Right ventricle myocardium inferior (tissue), 1 donor: ENCODE measurements at places on chromosomes 6 and 20. TPM values are rescaled to one million over a fixed set of nuclear protein-coding genes. Genes with fewer than 3 reads are reported as not detected.

- no peak for DNase-seq
Measured at GRCh38 chr20:44716309-44717106, 1.3 kb downstream of the CCN5 start.

DNA sequence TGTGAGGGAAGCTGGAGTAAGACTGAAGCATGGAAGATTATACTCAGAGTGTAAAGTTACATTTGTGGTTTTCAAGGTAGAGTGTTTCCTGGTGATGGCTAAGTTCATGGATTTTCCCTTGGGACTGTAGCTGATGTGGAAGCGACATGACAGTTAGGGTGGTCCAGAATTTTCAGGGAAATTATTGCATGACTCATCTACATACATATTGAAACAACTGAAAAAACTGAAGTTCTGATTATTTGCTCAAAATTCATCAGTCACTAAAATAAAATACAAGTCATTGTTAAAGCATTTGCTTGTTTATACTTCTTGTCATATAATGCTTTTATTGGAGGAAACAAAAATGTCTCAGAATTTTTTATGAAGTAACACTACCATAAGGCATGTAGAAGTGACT lies 700.0 kb downstream of the RFPL4B start:
- DNase-seq: no peak

TASP1 gene
- total RNA-seq: 4.3 TPM

SCP2D1 gene
- total RNA-seq: not detected

DNA sequence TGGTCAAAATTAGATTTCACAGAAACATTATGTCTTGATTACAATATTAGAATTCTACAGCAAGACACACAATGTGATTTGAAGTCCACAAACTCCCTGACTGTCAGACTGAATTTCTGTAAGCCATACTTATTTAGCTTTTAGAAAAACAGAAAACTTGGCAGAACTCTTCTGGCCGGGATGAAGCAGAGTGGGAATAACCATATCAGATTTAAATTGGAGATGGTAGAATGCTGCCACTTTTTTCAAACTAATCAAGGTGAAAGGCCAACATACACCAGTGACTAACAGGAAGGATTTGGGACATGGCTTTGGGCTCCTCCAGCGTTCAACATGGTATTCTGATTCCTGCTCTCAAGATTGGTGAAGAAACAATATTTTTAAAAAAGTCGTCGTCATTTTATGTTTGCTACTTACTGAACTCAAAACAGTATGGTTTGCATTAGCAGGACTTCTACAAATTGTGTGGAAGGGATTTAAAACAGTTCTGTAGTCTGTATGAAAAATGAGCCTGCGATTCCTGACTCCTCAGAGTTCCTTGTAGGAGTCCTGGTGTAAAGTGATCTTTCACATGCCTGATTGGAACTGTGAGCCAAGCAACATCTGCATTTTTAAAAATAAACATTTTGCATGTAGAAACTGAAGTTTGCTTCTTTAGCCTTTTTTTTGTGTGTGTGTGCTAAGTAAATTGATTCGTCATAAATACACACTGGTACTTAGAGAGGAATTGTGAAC lies 297.9 kb upstream of the SOX4 start:
- no peak for DNase-seq

DNA sequence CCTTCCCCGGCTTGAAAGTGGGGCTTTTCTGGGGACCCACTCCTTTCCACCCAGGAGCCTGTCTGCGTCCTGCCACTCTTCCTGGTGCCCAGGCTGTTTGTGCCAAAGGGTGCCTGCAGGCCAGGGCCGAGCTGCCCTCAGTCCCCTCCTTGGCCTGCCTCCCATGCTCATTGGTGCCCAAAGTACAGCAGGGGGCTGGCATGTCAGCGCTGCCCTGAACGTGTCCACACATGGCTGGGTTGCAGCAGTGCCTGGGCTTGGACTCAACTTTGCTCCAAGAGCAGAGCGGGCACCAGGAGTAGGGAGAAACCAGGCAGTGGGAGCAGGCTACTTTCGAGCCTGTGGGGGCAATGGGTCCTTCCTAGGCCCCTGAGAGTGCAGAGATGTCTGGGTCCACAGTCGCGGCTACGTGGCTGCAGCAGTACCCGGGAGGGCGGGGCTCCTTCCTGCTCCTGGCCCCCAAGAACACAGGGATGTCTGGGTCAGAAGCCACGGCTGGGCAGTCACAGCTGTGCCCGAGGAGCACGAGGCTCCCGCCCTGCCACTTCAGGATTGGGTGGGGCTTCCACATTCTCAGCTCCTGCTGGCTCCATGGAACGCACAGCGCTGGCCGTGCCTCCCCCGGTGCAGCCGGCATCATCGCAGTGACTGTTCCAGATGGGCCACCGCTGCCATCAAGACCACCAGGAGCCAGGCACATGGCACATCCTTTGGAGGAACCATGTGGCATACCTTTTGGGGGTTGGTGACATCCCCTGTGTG lies 50.0 kb upstream of the CLDN20 start:
- DNase-seq: no peak

NOTCH4 gene
- total RNA-seq: 24.4 TPM

DNA sequence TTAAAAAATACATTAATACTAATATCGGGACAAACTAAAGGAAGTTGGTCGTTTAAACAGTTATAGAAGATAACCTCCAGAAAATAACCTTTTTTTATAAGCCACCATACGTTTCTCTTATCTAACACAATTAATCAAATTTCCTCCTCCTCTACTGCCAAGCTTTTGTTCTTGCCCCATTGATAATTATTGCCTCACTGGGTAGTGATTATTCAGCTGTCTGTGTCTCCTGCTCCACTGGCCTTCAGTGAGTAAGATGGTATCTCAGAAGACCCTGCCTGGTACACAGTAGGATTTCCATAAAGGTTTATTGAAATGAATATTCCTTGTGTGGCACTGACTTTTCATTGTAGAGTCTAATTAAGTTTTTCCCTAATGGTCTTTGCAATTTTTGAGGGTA lies 165.5 kb upstream of the SCGN start:
- no peak for DNase-seq

- DNase-seq: no peak
Measured at GRCh38 chr6:106844930-106845329, 129.6 kb downstream of the CD24 start.

DNA sequence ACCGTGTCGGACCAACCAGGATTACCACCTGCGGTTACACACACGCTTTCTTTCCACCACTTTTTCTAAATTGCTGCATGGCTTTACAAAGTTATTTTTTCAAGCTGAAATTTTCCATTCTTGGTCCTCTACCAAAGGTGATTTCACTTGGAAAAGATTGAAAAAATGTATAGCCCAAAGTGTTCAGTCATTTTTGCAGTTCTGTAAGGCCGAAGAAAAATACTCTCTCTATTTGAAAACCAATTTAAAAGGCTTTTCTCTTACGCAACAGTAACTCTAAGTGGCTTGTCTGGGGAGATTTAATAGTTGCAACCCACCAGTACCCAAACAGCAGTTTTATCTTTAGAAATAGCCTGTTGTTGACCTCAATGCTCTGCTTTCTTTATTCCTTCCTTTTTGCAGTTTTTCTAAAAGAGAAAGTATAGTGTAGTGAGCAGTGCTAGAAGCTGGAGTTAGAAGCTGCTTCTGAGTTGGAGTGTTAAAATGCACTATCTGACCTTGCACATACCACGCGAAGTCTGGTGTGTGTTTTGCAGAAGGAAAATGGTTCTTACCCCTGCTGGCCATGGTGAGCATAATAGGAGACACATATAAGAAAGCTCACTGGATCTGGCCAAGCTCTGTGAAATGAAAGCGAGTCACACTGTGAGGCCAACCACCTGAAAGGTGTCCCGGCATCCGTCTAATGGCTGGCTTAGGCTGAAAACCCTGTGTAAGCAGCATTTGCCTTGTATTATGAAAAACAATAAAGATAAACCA lies 271.6 kb upstream of the PRND start:
- no peak for DNase-seq

DNA sequence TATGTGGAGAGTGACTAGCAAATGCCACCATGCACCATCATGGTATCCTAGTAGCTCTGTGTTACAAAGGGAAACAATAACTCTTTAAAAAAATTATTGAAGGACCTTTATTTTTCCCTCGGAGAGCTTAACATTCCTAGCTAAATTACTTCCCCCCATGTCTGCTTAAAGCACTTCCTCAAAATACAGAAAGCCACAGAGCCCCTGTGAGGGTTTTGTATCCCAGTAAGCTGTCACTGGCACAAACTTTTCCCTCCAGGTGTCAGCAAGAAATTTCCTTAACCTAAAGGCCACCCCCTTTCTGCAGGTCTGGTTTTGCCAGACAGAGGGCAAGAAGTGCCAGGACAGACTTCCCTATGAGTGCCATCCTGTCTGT lies 340.0 kb upstream of the PRDM1 start:
- no peak for DNase-seq

DNA sequence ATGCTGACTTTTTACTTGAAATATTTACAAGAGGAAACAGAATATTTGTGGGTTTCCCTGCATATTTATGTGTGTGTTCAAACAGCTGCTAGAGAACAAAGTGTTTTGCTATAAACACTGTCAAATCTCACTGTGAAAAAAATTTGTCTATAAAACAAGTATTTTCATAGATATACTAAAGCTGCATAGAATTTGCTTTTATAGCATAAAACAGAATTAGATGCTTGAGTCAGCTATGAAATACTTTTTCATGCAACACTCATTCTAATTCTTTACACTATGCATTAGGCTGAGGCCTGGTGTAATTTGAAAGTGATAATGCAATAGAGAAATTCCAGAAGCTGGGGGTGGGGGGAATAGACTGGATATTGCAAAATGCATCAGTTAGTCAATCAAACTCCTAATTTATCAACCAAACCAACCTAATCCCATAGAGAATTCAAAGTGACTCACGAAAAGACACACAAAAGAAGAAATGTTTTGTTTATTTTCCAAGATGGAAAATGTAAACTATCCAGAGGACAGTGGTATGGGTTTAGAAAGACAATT lies 148.2 kb downstream of the LAMA2 start:
- DNase-seq: no peak

- no peak for DNase-seq
Measured at GRCh38 chr20:43372051-43372450, 85.6 kb upstream of the SRSF6 start.

GRCh38 chr6:167575158-167575696 lies 250.3 kb downstream of the TTLL2 start:
- no peak for DNase-seq

ZSCAN23 gene
- total RNA-seq: 1.3 TPM

DNA sequence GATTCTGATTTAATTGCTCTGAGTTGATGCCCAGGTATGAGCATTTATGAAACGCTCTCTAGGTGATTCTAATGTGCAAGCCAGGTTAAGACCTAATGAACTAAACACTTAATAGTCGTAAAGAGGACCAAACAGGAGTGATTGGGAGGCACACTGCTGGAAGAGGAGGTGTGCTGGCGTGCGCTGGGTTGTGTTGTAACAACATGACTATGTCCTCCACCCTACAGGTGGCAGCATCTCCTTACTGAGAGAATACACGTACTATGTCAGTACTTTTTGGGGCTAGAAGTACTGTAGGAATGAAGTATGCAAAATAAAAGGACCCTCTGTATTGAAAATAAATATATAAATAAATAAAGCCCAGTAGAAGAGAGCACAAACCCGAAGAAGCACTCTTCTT lies 11.9 kb downstream of the C6orf89 start:
- DNase-seq: no peak

GRCh38 chr6:45209762-45210161 lies 118.4 kb upstream of the RUNX2 start:
- DNase-seq: no peak

- DNase-seq: no peak
Measured at GRCh38 chr6:123316733-123317323, 319.9 kb downstream of the TRDN start.
